Cerebellar cortex (tissue), 1 donor: ENCODE measurements at places on chromosomes 3 and 15.

DNA sequence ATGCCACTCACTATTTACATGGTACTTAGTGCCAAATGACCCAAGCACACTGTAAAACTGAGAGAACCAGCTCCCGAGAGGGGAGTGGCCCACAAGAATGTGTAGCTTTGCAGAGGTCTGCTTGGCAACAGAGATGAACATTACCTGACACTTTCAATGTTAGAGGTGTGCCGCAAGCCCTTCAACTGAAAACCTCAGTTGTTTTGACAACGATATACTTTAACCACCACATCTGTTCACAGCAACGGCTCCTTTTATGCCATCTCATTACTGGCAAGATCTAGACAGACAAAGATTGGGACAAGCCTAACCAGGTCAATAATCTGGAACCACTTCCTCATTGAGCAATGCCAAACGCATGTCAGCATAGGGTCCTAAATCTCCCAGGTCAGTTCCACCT, 23.7 kb downstream of the NEK10 start:
- DNase-seq = no peak

DNA sequence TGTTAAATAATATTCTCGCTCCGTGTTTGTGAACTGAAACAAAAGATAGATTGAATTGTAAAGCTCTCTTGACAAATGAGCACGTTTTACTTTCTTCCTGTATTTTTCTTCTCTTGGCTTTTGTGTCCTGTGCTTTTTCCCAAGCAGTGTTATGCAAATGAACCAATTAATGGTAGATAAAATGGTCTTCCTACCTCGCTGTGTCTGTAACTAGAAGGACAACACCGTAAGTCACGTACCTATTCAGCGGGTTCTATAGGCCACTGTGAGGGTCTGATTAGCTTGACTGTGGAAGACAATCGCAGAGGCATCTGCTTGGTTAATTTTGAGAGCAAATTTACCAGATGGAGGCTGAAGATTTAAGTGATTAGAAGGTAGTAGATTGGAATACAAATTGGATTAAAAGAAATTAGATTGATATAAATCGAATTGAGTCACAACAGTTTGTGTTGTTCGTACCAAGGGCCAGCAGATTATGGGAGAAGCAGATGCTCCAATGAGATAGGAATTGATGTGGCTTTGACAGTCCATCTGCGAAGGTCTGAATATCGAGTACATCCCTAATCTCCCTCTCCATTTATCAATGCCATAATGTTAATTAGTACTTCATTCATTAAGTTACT, 40.2 kb downstream of the ROBO2 start:
- no peak for DNase-seq

- DNase-seq = no peak
Measured at GRCh38 chr3:127549826-127550467, 40.6 kb downstream of the TPRA1 start.

DNA sequence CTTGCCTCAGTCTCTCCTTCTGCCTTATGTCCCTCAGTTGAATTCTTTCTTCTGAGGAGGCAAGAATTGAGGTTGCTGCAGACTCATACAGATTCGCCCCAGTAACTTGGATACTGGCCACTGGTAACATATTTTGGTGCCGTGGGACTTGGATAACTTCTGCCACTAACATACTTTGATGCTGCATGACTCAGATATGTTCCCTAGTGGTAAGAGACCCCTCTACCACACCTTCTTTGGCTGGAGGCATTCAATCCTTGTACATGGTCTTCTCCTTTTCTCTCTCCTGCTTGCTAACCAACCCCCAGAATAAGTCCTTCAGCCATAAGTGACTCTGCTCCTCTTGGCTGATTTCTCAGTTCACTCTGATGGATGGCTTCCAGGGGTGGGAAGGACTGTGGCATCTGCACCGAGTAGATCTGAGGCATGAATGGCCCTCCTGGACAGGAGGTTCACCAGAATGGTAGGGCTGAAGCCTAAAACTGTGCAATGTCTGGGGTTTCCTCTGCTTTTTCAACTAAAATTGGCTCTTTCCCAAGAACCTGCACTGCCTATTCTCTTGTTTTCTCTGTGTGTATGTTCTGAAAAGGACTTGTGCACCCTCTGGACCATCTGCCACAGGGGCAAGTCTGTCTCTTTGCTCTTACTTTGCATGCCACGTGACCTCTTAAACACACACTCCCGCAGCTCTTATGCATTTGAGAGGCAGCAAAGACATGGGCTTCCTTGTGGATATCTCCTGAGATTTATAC, 55.5 kb upstream of the FSTL1 start:
- DNase-seq = peak; percentile 54
